ENCODE measurements at places on chromosomes 1 and 21.
A peak's percentile ranks its signal among the peaks of the same experiment; 100 is the strongest.

DNA sequence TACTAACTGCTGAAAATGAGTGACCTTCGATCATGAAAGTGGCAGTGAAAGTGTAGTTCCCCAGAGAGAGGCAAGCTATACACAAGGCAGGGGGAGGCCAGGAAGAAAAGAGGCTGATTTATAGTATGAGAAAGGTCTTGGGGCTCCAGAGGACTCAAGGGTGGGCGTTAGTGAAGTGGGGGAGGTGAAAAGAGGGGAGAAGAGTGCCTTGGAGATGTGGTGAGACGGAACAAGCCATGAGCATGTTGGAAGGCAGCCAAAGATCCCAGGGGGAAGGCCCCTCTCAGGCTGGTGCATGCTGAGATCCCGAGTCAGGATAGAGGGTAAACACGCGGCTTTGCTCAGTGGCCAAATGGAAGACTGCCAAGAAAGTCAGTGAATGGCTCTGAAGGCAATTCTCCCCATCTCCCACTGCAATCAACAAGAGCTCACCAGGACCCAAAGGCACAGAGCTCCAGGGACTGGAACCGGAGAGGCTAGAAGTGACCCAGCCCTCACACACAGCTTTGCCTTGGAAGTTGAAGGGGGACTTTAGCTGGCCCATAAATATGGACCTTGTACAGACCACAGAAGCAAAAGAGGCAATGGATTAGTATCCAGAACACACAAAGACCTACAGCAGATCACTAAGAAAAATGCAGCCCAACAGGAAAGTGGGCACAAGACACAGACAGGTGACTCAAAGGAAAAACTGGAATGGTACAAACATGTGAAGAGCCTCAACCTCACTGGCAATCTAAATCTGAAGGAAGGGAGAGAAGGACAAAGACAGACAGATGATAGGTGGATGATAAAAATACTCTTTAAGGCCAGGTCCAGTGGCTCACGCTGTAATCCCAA lies 49.6 kb downstream of the HSF2BP start:
- no peak for DNase-seq

GRCh38 chr1:228096416-228097332 lies 6.5 kb downstream of the C1orf35 start:
- no peak for DNase-seq

DNA sequence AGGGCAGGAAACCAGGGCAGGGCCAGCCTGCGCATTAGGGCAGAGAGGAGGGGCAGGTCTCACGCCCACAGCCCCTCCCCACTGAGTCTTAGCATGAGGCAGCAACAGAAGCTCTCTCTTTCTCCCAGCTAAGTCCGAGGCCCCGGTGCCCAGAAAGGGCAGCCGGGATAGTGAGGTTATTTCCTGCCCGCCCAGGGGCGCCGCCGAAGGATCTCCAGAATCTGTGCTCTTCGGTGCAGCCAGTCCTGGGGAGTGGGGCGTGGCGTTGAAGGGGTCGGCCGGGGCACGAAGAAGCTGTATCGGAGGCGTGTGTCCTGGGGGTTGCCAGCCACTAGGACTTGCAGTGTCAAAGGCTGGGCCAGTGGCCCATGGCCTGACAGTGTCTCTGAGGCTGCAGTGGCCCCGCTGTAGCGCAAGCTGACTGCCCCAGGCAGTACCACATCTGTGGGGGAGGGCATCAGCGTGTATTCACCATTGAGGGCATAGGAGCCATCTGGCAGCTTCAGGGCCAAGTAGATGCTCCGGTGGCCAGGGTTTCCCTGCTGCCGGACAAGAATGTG lies 7.8 kb downstream of the ADAMTS4 start:
- no peak for DNase-seq

DNA sequence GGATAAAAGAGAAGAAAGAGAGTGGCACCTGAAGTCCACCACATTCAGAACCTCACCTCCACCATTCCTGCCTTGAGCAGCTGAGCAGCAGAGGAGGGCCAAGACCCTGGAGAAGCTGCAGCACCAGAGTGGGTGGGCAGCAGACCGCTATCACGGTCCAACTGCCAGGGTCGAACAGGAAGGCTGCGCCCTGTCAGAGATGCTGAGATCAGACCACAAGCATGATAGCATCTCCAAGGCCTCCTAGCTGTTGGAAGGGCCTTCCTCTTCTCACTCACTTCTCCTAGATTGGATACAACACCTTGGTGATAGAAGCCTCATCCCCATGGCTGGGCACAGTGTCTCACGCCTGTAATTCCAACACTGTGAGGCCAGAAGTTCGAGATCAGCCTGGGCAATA lies 12.1 kb upstream of the SLC45A3 start:
- no peak for DNase-seq

- no peak for DNase-seq
Observed at GRCh38 chr1:149884433-149885338, 14.7 kb upstream of the BOLA1 start.

DNA sequence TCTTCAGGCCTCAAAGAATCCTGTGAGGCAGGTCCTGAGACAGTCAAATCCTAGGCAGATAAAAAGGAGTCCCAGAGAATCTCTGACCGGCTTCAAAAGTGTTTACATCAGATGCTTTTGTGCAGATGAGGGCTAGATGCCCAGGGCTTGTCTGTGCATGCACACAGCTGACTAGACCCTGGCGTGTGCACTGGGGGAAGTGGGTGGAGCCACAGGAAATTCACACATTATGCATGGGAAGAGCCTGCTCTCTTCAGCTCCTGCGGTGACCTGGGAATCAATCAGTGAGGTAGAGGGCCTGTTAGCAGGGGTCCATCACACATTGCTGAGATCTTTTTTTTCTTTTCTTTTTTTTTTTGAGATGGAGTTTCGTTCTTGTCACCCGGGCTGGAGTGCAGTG lies 36.6 kb upstream of the NHLH2 start:
- no peak for DNase-seq

DNA sequence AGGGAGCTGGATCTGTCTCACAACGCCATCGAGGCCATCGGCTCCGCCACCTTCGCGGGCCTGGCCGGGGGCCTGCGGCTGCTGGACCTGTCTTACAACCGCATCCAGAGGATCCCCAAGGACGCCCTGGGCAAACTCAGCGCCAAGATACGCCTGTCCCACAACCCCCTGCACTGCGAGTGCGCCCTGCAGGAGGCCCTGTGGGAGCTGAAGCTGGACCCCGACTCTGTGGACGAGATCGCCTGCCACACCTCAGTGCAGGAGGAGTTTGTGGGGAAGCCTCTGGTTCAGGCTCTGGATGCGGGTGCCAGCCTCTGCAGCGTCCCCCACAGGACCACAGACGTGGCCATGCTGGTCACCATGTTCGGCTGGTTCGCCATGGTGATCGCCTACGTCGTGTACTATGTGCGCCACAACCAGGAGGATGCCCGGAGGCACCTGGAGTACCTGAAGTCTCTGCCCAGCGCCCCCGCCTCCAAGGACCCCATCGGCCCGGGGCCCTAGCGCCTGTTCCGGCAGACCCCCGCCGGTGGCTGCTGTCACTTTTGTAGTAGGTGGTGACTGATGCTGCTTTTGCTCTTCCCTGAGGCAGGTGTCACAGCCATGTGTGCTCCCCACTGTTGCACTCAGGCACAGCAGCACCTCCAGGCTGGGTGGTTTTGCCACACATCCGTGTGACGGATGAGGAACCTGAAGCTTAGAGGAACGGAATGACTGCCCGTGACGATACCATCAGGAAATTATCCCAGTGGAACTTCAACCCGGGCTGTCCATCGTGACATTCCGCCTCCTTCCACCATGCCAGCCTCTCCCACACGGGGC lies 1.8 kb downstream of the LRRC3 start:
- DNase-seq = no peak

GRCh38 chr21:25371841-25372425 lies 235.3 kb downstream of the MRPL39 start:
- no peak for DNase-seq

DNA sequence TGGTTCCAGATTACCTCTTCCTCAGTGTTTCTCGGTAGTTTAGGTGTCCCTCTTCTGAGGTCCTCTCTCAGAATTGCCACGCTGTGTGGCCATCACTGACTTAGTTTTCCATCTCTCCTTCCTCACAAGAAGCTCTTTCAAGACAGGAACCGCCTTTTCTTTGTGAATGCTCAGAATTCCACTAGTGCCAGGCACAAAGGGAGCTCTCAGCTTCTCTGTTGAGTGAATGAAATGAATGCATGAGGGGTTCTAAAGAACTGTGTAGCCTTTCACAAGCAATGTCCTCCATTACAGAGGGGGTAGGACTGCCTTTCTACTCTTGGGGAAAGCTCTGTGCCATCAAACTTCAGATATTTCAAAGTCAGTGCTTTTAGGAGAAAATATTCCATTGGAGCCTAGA lies 546.8 kb downstream of the RWDD3 start:
- DNase-seq = no peak

GRCh38 chr1:34681480-34682451 lies 73.1 kb upstream of the GJB5 start:
- DNase-seq = no peak

DNA sequence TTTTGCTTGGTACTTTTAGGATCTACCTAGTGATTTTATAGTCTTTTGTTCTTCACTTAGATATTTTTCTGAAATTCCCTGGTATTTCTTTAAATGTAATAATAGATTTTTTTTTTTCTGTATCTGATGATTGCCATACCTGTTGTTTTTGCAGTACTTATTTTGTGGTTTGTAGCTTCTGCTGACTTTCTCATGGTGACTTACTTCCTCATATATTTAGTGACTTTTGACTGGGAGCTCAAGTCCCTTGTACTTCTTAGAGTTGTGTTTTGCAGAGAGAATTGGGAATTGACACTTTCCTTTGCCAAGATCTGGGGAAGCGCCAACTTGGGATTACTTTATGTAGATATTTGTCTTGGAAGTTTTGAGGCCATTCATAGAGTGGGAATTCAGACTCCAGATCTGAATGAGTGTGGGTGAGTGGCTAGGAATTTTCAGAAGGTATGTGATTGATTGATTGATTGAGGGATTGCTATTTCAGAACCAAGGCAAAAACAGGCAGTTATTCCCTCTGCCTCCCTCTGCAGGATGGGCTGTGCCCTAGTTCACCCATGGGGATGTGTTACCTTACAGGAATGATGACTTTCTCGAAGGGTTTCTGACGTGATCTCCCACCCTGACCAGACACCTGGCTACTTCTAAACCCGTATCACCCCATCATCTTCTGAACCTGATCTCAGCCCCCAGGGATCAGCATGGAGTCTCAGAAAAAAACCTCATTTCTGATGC lies 219.5 kb downstream of the URB2 start:
- DNase-seq = no peak

DNA sequence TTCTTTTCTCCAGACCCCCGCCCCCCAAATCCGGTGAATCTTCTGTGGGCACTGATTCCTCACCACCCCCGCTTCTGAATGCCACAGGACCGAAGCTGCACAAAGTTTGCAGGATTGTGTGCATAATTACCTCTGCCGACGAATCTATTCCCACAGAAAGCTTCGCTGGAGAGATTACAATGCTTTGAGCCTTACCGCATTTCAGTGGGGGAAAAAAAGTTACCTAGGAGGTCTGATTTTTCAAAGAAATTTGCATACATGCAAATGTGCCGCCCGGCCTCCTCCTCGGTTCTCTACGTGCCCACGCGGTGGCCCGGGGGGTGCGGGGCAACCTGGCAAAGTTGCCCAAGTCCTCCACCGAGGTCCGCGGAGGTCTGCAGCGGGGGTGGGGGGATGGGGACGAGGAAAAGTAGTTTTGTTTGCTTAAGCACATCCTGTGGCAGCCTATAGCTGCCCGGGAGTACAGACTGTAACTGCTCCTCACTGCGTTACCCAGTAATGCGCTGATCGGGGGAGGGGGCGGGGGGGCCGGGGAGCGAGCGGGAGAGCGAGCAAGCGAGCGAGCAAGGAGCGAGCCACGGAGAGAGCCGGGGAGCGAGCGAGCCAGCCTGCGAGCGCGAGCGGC lies 563 bp upstream of the NFIA start:
- peak; percentile 51 for DNase-seq

DNA sequence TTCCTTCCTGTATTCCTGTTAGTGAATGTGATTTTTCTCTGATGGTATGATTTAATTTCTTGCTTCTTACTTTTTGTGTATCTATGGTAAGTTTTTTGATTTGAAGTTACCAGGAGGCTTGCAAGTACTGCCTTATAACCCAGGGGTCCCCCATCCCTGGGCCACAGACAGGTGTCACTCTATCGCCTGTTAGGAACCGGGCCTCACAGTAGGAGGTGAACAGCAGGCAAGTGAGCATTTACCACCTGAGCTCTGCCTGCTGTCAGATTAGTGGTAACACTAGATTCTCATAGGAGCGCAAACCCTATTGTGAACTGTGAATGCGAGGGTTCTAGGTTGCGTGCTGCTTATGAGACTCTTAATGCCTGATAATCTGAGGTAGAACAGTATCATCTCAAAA lies 143.3 kb downstream of the RPS6KC1 start:
- DNase-seq = no peak

GRCh38 chr1:21854090-21854750 lies 42.2 kb downstream of the LDLRAD2 start:
- no peak for DNase-seq

DNA sequence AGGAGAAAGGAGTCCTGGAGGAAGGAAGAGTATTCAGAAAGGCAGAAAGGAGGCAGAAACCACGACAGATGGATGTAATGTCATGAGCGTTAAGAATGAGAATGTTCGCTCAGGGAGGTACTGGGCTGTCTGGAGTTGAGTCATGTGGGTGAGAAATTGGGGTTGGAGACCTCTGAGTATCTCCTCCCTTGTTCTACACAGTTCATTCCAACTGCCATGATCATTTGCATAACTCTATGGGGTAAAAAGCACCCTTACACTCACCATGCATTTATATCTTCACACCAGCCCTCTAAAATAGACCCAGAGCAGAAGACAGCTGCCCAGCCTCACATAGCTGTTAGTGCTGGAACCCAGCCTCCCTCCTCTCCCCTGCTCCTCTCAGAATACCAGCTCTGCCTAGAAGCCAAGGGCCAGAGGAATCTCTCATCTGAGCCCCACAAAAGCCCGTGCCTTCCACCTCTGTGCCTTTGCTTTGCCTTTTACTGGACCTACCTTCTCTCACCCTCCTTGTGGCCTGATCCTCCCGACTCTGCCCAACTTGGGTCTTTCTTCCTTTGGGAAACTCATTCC lies 85.2 kb downstream of the BEND5 start:
- DNase-seq = no peak

- no peak for DNase-seq
Observed at GRCh38 chr1:212718499-212718898, 18.9 kb upstream of the BATF3 start.

Measured in left ventricle myocardium inferior (tissue), 1 donor.